ENCODE measurements at places on chromosomes 7 and 10.

GRCh38 chr7:103983201-103983977, 6.1 kb downstream of the RELN start:
- DNase-seq: no peak

DNA sequence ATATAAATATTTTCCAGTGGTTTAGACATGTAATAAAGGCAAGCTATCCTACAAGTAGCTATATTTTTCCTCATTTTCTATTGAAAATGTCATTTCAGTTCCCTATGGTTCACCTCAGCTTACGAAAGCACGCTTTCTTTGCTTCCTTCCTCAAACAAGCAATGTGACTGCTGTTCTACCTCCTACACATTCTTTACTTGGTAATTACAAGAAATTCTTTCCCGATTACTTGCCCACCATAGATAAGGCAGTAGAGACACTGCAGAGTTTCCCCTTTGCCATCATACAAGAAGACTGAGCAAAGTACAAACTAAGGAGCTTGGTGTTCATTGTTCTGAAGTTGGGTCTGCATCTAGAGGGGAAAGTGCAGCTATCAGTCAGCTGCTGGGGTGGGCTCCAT, 249.4 kb downstream of the CRPPA start:
- no peak for DNase-seq

DNA sequence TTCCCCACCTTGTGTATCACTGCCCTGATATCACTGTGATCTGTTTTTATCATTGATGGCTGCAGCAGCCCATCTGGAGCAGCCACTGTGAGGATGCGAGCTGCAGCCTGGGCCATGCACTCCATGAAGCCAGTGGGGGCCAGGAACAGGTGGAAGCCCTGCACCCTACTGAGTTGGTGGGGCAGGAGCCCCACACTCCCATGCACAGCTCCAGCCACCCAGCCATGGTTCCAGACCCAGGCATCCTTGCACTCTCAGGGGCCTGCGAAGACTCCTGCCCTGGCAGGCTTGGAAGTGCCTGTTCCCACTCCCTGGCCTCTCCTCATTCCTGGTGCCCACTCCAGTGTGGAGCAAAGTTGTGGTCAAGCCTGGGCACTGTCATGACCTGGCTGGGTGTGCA, 424.0 kb upstream of the FZD8 start:
- DNase-seq: no peak

GRCh38 chr10:89637113-89637512, 7.9 kb downstream of the PANK1 start:
- no peak for DNase-seq

GRCh38 chr10:119250641-119251314, 43.4 kb downstream of the GRK5 start:
- no peak for DNase-seq

DNA sequence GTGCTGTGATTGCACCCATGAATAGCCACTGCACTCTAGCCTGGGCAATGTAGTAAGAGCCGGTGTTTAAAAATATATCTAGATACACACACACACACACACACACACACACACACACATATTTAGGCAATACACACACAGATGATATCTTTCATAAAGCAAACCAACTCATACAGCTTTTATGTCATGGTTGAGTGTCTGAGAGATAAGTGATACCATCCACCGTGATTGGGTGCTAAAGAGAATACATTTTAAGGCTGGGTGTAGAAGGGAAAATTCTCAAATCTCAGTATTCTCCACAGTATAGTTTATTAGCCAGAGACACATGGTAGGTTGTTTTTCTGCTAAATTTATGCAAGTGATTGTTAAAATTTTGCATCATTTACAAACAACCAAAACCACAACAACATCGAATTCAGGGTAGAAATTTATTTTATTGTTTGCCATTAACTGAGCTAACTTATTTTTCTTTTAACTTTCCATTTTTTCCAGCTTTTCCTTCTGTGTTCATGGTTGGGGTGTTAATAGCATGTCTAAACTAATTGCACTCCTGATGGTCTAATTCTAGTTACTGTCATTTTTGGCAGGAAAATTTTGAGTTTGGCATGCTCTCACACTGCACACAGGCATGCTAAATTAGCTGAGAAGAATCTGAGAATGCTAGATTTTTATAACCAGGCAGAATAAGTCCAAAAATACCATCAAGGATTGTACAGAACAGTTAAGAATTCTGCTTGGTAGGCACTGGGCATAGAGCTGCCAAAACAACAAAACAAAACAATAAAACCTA, 57.9 kb upstream of the SYPL1 start:
- DNase-seq: no peak

- no peak for DNase-seq
Measured at GRCh38 chr10:110358869-110359629, 54.3 kb upstream of the SMNDC1 start.

GRCh38 chr7:135801045-135801693, 52.6 kb upstream of the FAM180A start:
- no peak for DNase-seq

DNA sequence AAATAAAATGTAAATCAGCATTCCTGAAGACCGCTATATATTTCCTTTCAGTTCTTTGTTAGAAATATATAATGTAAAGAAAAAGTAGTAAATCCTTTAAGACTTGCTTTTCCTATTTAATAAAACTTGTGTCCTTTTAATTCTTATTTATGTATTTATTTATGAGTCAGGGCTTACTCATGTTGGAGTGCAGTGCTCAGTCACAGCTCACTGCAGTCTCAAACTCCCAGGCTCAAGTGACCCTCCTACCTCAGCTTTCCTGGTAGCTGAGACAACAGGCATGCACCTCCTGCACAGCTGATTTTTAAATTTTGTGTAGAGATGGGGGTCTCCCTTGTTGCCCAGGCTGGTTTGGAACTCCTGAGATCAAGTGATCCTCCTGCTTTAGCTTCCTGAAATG, 724.5 kb downstream of the ANKRD7 start:
- DNase-seq: no peak

- no peak for DNase-seq
Measured at GRCh38 chr7:47370461-47371042, 211.4 kb downstream of the TNS3 start.

DNA sequence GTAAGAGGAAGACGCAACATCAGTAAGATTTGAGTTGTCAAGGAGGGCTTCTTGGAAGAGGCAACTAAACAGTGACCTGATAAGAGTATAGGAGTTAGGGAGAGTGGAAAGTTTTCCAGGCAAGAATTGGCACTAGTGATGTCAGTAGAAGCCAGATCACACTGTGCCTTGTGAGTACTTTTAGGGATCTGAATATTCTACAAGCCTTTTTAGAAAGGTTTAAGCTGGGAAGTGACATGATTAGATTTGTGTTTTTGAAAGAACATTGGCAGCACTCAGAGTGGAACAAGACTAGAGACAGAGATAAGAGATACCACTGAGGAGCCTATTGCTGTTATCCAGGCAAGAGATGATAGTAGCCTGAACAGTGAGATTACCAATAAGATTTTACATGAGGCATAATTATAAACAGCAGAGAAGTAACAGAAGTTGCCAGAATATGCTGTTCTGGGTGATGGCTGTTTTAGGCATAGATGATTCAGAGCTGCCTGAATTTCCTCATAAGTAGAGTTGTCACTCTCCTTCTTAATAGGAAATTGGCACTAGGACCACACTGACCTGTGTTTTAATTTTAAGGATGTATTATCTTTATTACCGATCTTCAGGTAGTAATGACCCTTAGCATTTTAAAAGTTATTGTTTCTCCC, 45.6 kb downstream of the NHLRC2 start:
- no peak for DNase-seq

DNA sequence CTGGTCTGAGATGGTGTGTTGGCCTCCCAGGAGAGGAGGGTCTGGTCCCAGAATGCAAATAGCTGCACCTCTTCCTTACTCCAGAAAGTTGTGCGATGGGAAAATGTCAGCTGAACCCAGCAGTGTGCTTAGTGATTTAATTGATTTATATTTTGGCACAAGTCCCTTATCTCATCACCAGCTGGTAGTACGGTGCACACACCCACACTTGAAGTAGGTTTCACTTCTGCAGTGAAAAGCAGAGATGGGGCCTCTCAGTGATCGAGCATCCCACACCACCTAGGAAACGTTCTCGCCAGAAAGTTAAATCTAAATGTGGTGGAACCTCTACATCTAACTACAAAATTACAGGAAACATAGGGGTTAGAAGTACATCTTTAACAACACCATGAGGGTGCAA, 80.4 kb downstream of the UBE3C start:
- DNase-seq: no peak

DNA sequence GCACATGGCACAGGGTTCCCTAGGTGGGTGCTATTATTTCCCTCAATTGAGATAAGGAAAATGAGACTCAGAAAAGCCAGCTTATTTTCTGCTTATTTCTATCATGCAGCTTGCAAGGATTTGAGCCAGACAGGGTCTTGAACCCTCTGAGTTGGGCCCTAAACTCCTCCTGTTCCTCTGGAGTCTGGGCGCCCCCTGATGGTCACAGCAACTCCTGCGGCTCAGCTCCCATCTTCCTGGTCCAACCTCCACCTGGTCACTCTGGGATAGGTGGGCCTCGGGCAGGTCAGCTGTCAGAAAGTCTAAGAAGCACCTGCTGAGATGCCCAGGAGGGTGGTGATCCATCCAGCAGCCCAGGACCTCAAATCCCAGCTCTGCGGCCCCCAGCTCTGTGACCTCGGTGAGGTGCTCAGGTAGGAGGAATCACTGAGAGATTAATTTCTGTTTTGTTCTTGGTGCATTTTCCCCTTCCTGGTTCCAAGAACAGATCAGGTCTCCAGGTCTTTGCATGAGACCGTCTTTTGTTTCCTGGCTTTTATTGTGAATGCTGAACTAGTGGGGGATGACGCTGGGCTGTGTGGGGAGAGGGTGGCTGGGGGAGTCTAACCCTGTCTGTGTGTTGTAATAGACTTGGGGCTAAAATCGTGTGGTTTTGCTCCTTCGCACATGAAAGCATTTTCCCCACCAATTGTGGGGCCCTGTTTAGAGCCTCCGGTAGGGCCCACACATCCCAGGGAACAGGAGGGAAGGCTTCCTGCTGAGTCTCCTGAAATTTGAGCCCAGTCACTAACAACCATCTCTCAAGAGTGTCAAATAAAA, 32.8 kb downstream of the TMEM130 start:
- no peak for DNase-seq

GRCh38 chr10:6333973-6334372, 131.2 kb downstream of the PFKFB3 start:
- no peak for DNase-seq

GRCh38 chr10:29535012-29535777, 99.6 kb downstream of the SVIL start:
- DNase-seq: no peak

DNA sequence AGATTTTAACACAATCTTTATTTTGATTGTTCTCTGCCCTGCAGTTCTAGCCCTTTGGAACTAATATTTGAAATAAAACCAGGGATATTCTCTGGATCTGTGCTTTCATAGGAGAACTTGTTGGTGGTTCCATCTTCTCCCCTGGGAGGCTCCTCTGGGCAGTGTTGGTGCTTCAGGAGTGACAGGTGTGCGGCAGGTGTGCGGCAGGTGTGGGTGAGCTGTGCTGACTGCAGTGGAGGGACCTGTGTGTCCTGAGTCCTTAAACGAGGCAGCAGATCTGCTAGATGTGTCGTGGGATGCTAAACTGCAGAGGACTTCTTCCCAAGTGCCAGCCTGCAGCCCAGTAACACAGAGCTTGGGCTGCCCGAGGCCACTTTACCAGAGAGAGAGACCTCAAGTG, 98.4 kb downstream of the LYZL1 start:
- DNase-seq: no peak

GRCh38 chr7:131543298-131543697, 13.1 kb downstream of the PODXL start:
- DNase-seq: no peak

GRCh38 chr10:80454513-80455460, 677 bp downstream of the TSPAN14 start:
- no peak for DNase-seq

DNA sequence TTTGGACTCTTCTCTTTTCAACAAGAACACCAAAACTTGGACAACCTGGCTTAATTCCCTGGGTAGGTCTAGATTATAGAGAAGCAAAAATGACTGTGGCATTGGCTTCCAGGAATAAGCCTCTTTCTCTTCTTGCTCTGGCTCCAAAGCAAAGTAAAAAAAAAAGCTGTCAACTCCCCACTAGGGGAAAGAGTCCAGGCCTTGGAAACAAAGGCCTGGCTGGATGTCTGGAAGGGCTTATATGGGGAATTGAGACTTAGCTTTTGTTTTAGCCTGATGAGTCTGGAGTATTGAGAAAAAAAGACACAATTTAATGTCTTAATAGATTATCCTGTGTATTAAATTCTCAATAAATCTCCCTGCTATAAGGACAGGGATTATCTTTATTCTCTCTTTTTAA, 300.6 kb downstream of the SORCS3 start:
- no peak for DNase-seq

DNA sequence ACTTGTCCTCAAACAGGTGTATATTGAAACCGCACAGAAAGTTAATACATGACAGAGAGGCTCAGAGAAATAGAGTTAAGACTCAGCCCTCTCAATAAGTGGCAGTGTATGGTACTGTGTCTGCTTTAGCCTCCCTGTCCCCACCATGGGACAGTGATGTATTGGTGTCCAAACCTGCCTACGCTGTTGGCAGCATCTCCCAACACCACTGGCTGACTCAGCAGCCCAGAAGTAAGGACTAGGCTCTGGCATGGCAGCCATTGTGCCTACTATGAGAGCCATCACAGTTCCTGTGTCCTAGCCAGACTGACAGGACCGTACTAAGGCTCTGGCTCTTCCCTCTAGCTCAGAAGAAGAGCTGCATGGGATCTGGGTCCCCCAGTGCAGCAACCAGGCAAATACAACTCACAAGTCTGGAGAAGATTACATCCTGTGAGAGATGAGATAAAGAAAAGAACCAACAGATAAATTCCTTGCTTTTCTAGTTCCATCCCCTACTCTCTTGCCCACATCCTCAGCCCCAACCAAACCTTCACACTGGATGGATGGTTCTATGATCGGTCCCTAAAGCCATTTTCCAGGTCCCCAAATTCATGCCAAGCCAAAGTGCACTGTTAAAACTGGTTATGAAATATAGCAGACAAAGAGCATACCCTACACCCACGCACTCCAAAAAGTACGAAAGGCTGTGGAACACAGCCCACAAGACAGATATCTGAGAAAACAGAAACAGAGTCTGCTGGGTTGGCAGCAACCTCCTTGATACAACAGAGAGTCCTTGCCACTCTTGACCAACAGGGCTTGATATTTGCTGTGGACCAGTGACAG, 44.1 kb upstream of the DMTF1 start:
- DNase-seq: no peak

DNA sequence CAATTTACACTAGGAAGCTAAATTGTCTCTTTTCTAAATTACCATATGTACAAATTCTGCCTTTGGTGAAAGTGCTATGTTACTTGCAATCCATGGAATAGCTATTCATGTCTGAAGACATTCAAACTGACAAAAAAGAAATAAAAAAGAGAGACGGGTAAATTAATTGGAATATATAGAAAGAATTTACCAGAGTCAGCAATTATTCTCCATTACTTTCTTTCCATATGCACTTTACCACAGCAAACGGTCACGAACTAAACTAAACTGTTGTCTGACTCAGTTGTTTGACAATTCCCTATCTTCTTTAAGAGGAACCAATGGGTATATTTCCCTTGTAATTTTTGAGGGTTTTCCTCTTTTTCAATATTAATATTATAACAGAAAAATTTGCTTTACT, 85.7 kb downstream of the HOXA1 start:
- DNase-seq: no peak

Measured in stimulated activated CD4-positive, alpha-beta T cell treated with anti-CD3 and anti-CD28 coated beads, Interleukin-1b, Interleukin-23, amount 100 ng/mL, for 24 hours (primary cell).